ENCODE measurements at places on chromosomes 2 and 18.

GRCh38 chr2:130836501-130837174, at the start of gene ARHGEF4:
ARHGEF4 (plus strand) TSS chr2:130836914; CDS start chr2:130836954, 40 bp downstream.
- DNase-seq, result no peak

GRCh38 chr18:26621161-26622026, 73.0 kb upstream of the KCTD1 start:
- no peak for DNase-seq

DNA sequence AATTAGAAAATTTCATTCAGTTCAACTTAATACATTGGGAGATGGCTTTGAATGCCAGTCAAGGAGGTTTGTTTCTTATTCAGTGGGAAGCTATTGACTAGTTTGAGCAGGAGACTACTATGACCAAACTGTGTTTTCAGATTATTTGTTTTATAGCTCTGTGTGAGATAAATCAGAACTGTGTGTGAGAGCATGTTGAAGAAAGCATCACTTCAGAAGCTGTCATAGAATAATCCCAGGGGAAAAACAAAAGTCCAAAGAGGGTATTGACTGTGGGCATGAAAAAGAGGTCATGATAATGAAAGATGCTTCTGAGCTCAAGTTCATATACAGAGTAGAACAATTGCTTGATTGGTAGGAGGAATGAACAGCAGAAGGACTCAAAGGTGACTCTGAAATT, 160.6 kb downstream of the MAP2 start:
- no peak for DNase-seq

DNA sequence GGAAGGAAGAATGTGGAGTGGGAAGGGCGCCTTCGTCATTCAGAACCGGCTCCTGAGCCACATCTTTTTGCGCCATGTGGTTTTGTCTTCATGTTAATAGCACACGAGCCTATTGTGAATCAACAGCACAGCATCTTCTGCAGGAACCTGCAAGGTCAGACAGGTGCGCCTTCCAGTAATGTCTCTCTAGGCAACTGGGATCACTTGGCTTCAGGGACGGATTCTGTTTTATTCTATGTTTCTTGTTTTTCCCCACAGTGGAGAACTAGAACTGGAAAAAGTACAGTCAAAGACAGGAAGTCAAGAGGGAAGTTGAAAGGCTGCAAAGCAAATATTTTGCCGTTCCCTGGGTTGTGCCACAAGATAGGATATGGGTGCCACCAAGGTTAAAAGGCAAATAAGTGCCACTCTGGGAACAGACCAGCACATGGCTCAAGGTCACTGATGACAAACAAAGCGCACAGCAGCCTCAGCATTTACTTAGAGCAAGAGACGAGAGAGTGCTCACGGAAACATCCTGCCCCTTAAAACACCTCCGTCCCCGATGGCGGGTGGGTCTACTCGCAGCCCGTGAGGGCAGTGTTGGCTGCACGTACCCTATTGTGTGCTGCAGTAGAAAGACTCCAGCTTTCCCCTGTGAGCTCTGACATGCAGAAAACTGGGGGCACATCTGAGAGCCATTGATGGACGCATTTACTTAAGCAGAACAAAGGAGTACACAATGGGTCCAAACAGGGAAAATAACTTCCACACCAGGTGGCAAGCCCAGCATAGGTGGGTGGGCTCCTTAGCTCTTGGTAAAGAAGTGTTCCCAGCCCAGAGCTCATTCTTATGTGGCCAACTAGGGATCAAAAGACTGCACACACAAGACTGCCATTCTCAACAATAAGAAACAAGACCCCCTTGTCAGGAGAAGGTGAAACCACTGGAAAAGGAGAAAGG, 107.2 kb upstream of the PARD3B start:
- no peak for DNase-seq

DNA sequence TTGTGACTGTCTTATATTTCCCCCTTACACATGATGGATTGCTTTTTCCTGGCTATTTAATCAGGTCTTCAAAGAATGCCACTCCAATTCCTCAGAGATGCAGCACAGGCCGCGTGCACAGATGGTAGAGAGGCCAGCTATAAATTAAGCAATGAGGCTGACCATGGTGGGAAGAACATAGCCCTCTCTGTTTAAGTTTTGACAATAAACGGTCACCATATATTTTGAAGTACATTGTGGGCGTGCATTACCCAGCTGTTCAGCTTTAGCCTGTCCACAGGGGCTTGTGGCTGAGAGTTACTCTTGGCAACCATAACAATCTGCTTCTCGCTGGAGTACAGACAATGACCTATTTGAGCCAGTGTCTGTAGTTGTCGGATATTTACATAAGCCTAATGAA, 730.8 kb downstream of the DCC start:
- DNase-seq, result no peak

Data from omental fat pad (tissue), 4 donors.